ENCODE measurements at places on chromosomes 5 and 9.
A peak's percentile ranks its signal among the peaks of the same experiment; 100 is the strongest.

GRCh38 chr9:100282388-100282719, 70.4 kb downstream of the TEX10 start:
- DNase-seq: no peak

DNA sequence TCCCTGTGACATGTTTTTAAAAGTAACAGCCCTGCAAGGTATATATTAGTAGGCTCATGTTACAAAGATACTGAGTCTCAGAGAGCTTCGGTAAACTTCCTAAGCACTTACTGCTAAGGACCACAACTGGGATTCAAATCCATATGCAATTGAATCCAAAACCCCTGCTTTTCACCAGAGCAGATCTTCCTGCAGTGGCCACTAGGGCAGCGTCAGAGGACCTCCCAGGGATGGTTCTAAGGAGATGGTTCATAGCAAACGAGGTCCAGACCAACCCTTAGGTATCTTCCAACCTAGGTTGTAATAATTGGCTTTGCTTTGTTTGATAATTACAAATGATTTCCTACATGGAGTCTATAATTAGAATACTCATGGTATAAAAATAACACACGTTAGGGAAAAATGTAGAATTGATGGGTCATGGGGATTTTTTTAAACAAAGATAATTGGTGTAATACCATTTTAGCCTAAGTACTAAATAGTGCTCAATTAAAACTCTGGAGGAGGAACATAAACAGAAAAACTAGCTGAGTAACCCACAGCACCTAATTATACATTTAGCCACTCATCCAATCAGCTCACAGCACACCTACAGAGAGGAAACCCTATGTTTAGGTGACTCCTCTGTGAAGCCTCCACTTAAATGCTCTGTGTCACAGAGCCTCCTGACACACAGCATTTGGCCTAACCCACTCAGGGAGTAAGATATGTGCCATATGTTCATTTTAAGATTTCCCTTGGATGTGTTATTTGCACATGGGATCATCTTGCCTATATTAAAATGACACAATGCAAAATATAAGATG, 10.0 kb upstream of the CAST start:
- no peak for DNase-seq

DNA sequence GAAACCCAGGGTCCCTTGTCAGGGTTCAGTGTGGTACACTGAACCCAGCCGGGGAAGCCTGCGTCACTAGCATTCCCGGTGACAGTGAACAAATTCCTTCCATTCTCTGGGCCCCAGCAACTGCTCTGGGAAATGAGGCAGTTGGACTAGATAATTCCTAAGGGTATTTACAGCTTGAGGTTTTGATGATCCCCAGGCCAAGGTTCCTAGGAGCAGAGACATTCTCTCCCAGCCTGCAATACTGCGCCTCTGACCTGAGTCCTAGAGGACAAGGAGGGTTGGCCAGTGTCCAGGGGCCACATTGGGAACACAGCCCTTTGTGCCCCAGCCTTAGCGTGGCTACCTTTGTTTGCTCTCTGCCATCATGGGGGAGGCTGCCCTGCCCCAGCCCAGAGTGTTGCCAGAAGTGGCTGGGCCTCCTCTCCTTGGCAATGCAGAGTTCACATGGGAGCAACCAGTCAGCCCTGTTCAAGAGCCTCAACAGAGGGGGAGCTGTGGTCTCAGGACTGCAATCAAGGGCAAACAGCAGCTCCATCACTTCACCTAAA, 178.2 kb downstream of the SEC61B start:
- DNase-seq: no peak

DNA sequence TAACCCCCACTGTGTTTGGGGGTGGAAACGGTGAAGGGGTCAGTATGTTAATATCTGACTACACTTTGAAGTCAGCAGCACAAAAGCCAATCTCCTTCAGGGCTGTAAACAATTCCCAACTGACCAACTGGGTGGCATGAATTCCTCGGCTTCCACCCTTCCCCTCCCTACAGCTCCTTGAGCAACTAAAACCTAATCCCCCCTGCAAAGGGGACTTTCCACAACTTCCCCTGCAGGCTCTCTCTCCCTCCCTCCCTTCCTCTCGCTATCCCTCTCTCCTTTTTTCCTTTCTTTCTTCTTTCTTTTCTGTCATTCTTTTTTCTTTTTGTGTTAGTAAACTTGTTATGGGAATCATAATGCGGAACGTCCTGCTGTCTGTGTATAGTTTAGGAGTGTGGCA, 65.1 kb upstream of the PTCH1 start:
- no peak for DNase-seq

- DNase-seq: no peak
These were observed 6.6 kb upstream of the LMX1B start for GRCh38 chr9:126607086-126607485.

DNA sequence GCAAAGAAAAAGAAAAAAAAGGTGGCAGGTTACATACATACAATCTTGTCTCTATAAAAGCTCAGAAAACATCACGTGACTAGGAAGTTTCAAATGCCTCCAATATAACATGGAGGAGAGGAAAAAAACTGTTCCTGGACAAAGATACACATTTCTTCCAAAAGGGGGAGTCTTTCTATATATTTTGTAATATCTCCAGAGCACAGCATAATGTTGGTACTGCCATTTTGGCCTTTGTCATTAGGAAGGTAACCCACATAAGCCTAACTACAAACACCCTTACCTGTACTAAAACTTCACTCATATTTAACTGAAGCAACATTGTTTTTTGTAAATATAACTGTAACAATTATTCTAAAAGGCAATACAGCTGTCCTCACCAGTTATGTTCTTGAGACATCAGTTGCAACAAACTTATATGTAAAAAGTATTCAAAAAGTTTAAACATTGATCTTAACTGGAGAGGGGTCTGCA, 1.2 kb upstream of the BTF3 start:
- DNase-seq: peak; percentile 49

DNA sequence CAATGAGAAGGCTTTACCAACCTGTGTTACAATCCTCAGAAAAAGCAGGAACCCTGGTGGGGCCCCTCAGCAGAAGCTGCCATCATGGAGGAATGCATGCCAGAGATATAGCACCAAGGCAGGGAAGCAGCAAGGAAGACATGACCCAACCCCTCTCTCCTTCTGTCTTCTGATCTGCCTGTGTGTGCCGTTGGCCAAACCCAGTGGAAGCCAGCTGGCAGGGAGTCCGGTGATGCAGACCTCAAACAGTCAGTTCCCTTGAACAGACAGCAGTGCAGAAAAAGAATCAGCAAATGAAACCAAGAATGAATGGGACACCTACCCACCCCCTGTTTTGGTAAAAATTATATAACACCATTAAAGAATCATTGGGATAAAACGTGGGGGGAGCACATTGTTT, 234.2 kb downstream of the ZNF608 start:
- DNase-seq: no peak

GRCh38 chr9:79768194-79768593, 196.4 kb downstream of the TLE4 start:
- DNase-seq: peak; percentile 42

DNA sequence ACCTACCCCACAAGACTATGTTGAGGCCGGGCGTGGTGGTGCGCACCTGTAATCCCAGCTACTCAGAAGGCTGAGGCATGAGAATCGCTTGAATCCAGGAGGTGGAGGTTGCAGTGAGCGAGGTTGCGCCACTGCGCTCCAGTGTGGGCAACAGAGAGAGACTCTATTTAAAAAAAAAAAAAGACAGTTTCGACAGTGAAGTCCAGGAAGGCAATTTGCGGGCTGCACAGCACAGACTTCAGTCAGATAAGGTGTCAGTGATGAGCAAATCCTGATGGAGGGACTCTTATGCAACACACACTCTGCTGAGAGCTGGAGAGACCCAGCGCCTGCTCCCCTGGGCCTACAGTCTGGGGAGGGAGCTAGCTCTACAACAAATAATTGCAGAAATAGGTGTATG, 14.2 kb downstream of the CCNJL start:
- no peak for DNase-seq

GRCh38 chr5:54388409-54388808, 67.1 kb upstream of the HSPB3 start:
- DNase-seq: no peak

DNA sequence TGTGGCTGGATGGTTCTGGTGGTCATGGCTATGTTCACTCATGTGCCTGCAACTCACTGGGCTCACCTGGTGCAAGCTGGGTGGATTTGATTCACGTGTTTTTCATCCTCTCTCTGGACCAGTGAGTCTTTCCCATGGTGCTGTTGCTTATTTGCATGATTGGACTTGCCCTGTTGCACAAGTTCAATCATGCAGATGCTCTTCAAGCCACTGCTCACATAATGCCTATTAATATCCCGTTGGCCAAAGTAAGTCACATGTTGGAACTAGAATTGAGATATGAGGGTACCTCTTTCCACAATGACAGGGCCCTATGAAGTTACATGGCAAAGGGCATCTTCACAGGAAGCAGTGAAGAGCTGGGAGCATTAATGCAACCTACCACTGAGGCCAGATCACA, 26.5 kb upstream of the MROH2B start:
- DNase-seq: no peak

DNA sequence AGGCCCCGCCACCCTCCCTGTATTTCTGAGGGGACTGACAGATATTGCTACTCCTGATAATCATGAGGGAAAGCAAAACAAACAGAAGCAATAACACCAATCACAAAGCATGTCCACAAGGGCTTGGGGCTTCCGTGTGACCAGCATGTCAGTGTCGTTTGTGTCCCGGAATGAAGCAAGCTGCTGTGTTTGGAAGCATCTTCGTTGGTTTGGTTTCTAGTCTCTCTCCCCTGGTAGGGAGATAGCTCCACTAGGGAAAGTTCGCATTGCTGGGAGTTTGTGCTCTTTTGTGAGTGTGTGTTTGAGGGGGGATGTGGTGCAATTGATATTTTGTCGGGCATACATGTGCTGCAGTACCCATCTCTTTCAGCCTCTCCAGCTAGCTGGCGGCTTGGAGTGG, 1.4 kb downstream of the GRIA1 start:
- DNase-seq: no peak

DNA sequence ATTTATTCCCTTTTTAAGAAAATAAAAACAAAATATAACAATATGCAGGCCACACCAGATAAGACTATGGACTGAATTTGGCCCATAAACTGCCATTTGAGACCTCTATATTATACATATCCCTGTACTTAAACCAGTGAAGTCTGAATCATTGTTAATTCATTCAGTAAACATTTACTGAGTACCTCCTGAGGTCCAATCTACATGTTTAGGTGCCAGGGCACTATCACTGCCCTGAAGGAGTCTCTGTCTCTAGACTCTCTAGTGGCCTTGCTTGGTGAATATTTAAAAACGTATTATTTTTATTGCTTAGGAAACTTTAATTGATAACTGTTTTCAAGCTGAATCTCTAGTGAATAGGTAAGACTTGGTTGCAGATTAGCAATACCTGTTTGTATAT, 74.7 kb upstream of the ELL2 start:
- no peak for DNase-seq

DNA sequence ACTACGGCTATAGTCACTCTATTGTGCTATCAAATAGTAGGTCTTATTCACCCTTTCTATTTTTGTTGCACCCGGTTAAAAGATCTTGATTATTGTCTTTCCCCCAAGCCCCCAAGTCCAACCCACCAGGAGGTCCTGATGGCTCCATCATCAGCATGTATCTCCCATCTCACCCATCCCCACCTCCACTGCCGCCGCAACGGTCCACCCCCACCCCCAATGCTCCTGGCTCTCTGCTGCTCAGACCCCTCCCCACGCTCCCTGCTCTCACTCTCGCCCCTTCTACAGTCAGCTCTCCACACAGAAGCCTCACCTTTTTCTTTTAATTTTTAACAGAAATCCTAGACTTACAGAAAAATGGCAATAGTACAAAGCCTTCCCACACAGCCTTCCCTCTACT, 51.5 kb upstream of the SH3PXD2B start:
- DNase-seq: no peak

- no peak for DNase-seq
These were observed 1526.4 kb upstream of the NUDT12 start for GRCh38 chr5:105088961-105089360.
